ENCODE measurements at places on chromosomes 5 and 9.

- DNase-seq, result no peak
Measured at GRCh38 chr9:134313470-134313869, 12.8 kb upstream of the RXRA start.

DNA sequence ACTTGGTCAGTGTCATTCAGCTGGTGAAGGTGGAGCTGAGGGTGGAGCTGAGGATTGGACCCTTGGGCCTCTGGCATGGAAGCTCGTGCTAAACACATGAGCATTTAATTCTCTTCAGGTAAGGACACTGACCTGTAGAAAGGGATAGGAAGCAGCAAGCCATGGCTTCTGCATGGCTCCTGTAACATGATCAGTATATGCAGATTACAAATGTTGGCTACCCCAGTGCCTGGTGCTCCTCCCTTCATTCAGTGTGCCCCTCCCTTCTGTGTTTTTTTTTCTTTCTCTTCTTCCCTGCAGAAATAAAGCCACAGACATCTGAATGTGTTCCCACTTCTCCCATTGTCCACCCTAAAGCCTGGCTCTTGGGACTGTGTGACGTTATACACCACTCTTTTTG, 52.9 kb downstream of the ARHGAP26 start:
- no peak for DNase-seq

DNA sequence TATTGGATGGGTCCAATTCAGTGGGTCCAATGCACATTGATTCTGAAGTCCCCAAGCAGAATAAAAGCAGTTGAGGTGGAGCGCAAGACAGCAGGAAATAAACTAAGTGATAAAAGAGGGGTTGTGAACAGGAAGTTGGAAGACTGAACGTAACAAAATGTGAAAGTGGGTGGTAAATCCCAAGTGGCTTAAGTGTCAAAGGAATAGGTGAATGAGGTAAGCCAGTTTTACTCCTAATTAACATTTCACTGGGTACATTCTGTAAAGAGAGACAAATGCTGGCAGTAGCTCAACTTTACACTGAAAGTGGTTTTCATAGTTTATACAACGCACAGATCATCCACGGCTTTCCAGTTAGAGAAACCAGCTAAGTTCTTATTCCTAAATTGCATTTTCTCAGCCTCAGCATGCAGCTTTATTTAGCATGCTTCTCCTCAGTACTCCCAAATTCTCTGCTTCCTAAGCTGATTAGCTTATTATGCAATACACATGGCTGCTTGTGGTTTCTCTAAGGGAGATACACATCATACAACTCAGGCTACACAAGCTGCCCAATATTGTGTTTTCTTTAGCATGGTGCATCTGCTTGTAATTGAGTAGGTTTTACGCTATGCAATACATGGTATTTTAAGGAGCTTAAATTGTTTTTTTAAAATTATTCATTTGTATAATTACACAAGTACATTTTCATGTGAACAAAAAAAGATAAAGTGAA, 34.2 kb upstream of the HSD17B4 start:
- no peak for DNase-seq

DNA sequence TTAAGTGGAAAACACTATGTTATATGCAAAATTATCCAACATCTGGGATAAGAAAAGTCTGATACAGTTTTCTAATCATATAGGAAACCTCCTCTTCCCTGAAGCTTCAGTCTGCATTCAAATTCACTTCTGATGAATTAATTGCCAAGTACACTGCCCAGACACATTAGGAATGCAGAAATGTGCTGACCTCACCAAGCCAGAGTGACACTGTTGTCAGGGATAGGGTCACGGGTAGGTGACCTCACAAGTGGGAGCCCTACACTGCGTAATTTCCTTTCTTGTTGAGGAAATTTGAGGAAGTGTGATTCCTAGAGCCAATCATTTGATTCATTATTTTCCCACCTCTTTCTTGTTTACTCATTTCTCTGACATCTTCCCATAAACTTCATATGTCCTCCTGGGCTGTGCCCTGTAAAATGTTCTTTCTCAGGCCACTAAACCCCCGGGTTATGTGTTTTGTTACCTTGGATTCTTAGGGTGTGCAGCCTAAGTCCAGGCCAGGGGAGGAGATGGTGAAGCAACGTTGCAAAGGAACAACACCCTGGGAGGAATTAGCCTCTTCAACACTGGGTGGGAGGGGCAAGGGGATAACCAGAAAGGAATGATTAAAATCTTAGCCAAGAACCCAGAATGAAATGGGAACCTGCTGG, 411.9 kb downstream of the MTRR start:
- DNase-seq, result no peak

- no peak for DNase-seq
Measured at GRCh38 chr9:125255781-125256391, 5.7 kb upstream of the GAPVD1 start.

- no peak for DNase-seq
Measured at GRCh38 chr5:80093796-80094195, 58.6 kb downstream of the THBS4 start.

GRCh38 chr5:132779961-132780360, 2.9 kb upstream of the SEPTIN8 start:
- DNase-seq, result no peak

DNA sequence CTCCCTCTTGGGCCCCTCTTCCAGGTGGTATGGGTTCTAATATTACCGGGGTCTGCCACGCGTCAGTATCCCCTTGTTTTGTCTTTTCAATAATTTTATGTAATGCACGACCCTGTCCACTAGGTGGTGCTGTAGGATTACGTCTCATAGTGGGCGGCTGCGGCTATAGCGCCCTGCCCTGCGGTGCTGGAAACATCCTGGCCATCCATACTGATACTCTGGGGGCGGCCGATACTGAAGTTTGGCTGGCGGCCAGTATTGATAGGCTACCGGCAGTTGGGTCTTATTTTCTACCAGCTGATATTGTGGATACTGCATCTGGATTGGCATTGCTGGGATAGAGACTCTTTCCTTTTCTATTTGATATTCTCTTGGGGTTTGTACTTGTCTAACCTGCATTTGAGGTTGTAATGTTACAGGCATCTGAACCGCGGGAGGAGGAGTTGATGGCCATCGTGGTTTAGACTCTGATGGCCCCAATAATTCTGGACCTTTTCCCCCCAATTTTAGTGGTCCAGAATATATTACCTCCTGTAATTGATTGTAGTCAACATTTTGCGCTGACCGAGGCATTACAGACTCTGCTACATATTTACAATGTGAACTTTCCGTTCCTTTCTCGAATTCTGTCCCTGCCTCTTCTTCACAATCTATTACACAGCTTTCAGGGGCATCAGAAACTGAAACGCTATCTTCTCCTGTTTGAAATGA, 3.3 kb upstream of the TMEM141 start:
- peak; percentile 65 for DNase-seq

DNA sequence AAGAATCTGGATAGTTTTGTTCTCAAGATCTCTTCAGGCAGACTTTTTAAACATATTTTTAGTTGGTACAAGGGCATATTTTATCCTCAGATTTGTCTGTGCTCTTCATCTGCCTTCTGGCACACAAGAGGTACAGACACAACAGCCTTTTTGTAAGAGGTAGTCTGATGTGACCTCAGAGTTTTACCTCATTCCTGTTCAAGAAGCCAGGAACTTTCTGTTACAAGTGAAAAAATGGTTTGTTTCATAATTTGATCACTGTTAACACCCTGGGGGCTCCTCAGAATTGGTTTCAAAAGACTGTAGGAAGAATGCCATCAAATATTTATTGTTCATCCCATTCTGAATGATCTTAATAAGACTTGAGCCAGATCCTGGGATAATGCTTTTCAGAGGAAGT, 136.7 kb downstream of the PRKACG start:
- DNase-seq, result no peak
